ENCODE measurements at places on chromosomes 5 and 9. TPM values are rescaled to one million over a fixed set of nuclear protein-coding genes. Genes with fewer than 3 reads are reported as not detected.

EFNA5 gene
- total RNA-seq, result 12.0 TPM

GRCh38 chr9:136584934-136585333 is 39.1 kb upstream of the NOTCH1 start:
- peak; percentile 44 for DNase-seq

GRCh38 chr5:176384366-176384930 is 4.0 kb downstream of the NOP16 start:
- DNase-seq, result no peak

DNA sequence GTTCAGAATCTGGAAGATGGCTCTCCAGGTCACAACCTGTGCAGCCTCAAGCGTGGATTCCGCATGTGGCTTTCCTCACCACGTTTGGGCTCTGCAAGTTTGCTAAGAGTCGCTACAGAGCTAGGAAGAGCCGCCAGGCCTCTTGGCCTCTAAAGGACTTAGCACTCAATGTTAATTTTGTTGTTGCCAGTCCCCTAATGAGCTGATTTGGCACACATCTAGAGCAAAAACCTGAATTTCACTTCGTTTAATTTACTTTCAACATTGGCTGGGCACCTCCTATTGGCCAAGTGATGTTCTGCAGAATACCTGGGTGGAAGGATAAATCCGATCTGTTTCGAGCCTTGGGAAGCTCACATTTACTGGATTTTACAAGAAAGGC is 65.8 kb upstream of the UNC5A start:
- no peak for DNase-seq

SELENOP gene
- 83.0 TPM for total RNA-seq

FCN1 gene
- total RNA-seq, result not detected

IL5 gene
- total RNA-seq, result not detected

CARTPT gene
- not detected for total RNA-seq

GRCh38 chr9:68919661-68920060 is 94.3 kb downstream of the PRKACG start:
- DNase-seq, result no peak

DDX4 gene
- not detected for total RNA-seq

GRCh38 chr5:42720251-42720650 is 36.4 kb upstream of the CCDC152 start:
- DNase-seq, result no peak

DNA sequence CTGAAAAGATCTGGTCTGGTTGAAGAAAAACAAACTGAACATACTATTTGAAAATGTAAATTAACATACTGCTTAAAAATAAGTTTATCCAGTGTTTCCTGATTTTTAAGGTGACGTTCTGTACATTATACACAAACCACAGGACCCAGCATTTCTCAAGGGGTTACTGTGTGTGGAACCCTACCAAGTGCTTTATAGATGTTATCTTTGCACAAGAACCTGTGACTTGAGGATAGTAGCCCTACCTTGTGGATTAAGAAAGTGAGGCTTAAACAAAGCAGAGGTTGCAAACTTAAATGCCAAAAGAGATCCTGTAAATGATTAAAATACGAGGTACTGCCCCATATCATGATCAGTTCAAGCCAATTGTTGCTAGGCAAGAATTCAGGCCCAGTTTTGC is 4.7 kb downstream of the KLF9 start:
- no peak for DNase-seq

DNA sequence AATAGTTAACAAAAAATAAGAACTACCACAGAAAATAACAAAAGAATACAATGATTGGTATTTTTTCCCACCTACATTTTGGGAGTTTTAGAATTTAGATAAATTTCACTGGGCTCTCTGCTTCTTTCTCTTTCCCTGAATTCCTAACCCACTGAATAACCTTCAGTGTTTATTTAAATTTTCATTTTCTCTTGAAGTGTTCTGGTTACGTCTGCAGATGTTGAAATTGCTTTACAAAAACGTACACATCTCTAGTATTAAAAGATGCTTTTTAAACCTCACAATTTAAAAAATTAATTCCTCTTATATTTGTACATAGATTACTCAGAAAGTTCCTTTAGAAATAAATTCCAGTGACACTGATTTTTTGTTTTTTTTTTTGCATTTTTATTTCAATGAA is 158.7 kb upstream of the TUT7 start:
- DNase-seq, result no peak

GRCh38 chr9:93657331-93658111 is 81.1 kb downstream of the PHF2 start:
- no peak for DNase-seq

DNA sequence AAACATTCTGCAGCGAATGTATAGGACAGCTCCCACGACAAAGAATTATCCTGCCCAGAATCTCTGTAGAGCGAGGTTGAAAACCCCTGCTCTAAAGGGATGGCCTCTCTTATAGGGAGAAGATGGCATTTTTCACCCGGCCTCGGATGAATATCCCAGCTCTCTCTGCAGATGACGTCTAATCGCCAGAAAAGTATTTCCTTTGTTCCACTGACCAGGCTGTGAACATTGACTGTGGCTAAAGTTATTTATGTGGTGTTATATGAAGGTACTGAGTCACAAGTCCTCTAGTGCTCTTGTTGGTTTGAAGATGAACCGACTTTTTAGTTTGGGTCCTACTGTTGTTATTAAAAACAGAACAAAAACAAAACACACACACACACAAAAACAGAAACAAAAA is 17.4 kb upstream of the RARS1 start:
- no peak for DNase-seq

- DNase-seq, result no peak
Measured at GRCh38 chr5:59097712-59098111, 514.8 kb downstream of the RAB3C start.

GRCh38 chr9:130229759-130230158 is 35.8 kb upstream of the HMCN2 start:
- DNase-seq, result no peak

- DNase-seq, result no peak
Measured at GRCh38 chr5:123132316-123132715, 43.3 kb downstream of the PRDM6 start.

DNA sequence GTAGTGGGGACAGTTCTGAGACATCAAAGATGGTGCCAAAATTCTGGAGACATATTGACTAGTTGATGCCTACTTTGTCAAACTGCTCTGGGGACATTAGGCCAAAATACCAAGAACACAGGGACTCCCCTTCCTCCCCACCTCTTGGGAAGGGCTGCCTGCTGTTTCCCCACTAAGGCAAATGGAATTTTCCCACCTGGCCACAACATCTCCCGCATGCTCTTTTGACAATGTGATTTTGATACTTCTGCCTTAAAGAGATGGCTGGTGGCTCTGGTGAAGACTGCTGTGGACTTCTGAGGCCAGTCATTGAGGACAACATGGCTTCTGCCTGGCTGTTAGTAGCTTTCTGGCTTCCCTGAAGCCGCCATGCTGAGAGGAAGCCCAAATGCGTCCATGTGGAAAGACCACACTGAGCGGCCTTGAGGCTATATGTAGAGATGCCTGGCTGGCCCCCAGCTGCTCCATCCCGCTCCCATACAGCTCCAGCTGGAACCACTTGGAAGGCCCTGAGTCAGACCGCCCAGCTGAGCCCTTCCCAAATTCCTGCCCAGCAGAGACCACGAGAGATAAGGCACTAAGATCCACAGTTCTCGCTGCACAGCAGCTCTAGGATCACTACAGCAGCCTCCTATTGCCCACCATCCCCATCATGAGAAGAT is 226.7 kb downstream of the SYK start:
- no peak for DNase-seq

PROP1 gene
- not detected for total RNA-seq
